ENCODE measurements at places on chromosomes 5 and 9. TPM values are rescaled to one million over a fixed set of nuclear protein-coding genes. Genes with fewer than 3 reads are reported as not detected.

GRCh38 chr5:126538579-126538978 lies 56.4 kb downstream of the ALDH7A1 start:
- H3K27me3 ChIP-seq = no peaks in the 10 kb centered on the region
- H3K4me1 ChIP-seq = peaks cover 8% of the 10 kb centered on the region
- H3K4me3 ChIP-seq = no peak overlapping the region
- DNase-seq = no peak

GRCh38 chr9:72038890-72039410 lies 21.5 kb downstream of the C9orf57 start:
- H3K36me3 ChIP-seq = no peaks in the 10 kb centered on the region
- no peak overlapping the region for H3K27ac ChIP-seq
- DNase-seq = peak; percentile 82
- H3K4me1 ChIP-seq = peaks cover 2% of the 10 kb centered on the region

The SPINK1 gene
- 5,969 TPM for total RNA-seq

The FSTL4 gene
- 0.26 TPM for total RNA-seq

Measured in body of pancreas (tissue), 4 donors.